Natural killer cell treated with Interleukin-12 subunit alpha and Interleukin-12 subunit beta and Interleukin-15 and Interleukin-18, amount 100 ng/mL, for 72 hours (primary cell): ENCODE measurements at places on chromosomes 5 and 9.

DNA sequence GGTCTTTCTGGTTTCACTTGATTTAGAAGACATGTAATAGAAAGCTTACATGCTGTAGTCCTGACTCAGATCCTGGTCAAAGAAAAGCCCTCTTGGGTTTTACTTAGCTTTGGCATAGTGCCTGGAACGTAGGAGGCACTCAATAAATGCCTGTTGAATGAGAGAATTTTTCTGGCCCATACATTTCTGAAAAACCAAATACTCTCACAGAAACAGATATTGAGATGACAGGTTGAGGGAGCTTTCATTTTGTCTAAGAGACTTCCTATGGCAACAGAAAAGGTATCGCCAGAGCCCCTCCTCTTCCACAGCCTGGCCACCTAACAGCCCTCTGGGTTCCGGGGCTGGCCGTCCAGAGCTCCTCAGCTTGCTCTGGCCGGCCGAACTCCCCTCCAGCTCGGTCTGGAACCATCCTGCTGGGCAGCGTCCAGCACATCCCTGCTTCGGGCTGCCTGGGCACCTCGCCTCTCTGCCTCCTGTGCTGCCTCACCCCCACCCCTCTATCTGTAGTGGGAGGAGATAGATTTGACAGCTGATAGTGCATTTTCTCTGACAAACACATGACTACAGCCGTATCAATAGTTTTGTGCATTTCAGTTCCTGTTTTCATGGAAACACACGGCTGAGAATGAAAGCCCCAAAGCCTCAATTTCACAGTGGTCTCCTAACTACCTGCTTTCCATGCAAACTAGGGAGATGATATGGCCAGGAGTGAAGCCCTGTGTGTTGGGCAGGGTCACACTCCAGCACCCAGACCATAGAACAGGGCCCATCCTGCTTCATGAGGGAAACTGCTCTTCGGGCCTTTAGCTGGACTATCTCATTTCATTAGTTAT is 1.1 kb downstream of the IL4 start:
- DNase-seq, result no peak

GRCh38 chr5:161420521-161420920 is 126.0 kb downstream of the GABRB2 start:
- no peak for DNase-seq

- DNase-seq, result no peak
These were observed 134.8 kb downstream of the TMEM174 start for GRCh38 chr5:73307645-73308355.

- no peak for DNase-seq
These were observed 369.5 kb downstream of the TAF11L14 start for GRCh38 chr5:18003784-18004183.

GRCh38 chr5:58244819-58245475 is 214.9 kb downstream of the PLK2 start:
- no peak for DNase-seq

DNA sequence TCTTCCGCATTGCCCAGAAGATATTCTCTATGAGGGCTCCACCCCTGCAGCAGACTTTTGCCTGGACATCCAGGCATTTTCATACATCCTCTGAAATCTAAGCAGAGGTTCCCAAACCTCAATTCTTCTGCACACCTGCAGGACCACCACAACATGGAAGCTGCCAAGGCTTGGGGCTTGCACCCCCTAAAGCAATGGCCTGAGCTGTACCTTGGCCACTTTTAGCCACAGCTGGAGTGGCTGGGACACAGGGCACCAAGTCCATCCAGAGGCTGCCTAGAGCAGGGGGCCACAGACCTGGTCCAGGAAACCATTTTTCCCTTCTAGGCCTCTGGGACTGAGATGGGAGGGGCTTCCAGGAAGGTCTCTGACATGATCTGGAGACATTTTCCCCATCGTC is 60.7 kb downstream of the ADAMTSL1 start:
- no peak for DNase-seq

GRCh38 chr9:109440797-109441287 is 57.3 kb downstream of the PTPN3 start:
- DNase-seq, result no peak

DNA sequence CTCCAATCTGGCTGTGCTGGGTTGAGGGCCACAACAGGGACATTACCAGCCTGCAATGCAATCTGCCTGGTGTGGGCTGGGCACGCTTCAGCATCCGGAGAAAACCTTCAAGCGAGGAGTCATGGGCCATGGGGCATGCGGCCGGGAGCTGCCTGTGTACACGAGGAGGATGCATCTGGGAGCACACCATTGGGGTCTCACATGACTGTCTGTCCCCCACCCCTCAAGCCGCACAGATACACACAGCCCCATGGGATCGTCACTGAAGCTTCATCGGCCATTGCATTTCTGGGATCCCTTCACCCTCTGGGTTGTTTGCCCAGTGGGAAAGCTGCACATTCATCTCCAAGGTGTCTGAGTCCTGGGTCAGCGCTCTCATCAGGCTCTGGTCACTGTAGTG is 9.9 kb downstream of the LCN1 start:
- DNase-seq, result no peak

GRCh38 chr5:60809891-60810425 is 34.1 kb downstream of the ELOVL7 start:
- DNase-seq, result no peak
